ENCODE measurements at places on chromosomes 3 and 15.

DNA sequence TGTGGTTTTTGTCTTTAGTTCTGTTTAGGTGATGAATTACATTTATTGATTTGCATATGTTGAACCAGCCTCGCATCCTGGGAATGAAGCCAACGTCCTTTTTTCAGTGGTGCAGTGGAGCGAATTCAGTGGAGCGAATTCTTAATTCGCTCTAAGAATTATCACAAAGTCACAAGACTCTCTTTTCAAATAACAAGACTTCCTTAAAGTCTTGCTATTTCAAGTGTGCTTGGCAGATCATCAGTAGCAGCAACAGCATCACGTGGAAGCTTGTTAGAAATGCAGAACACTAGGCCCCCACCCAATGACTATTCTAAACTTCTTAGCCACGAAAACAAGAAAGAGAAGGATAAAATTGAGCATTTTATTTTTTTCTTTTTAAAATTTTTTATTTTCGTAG is 58.1 kb upstream of the CD200R1L start:
- DNase-seq, result no peak

- DNase-seq, result no peak
Observed at GRCh38 chr3:58647381-58648141, 19.0 kb downstream of the FAM3D start.

GRCh38 chr3:149489060-149489690 is 14.7 kb downstream of the TM4SF4 start:
- no peak for DNase-seq

GRCh38 chr3:157938154-157938779 is 168.0 kb downstream of the SHOX2 start:
- DNase-seq, result no peak

- no peak for DNase-seq
Observed at GRCh38 chr3:139326131-139326530, 17.7 kb upstream of the MRPS22 start.

- DNase-seq, result no peak
Observed at GRCh38 chr3:154015307-154015706, 105.9 kb upstream of the ARHGEF26 start.

DNA sequence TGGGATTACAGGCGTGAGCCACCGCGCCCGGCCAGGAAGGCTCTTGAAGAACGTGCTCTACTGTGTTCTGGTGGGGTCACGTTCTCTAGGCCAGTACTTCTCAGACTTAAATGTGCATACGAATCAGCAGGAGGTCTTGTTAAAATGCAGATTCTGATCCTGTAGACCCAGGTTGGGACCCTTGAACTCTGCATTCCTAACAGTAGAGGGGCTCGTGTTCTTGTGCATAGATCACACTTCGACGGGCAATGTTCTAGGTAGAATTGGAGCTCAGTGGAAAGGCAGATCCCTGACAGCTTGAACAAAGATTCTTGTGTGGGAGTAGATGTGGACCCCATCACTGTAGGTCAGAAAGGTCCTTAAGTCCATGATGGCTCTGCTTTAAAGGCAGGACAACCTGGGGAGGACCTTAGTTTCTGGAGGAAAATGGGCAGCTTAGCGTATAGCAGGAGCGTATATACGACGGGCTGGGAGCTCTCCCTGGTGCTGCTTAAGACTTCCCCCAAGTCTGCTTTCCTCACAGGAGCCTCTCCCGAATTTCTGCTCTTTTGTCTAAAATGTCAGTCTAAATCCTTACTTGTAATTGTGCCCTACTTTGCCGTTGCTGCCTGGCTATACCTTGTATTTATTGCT is 16.9 kb upstream of the FAM81A start:
- DNase-seq, result no peak

DNA sequence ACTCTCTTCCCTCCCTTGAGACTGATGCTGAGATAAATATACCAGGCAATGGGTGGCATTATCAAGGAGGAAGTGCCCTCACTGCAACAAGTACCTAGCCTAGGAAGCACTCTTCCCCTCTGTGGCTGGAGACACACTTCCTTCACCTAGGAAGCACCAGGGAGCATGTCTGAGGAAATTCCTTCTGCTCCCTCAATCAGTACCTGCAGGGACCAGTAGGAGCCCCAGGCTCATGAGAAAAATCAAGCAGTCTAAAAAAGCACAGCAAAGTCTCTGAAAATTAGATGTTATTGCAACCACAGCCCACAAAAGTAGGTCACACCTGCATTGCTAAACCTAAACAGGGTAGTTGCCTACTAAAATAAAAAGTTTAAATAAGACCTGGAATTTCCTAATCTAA is 78.2 kb upstream of the TRPM1 start:
- DNase-seq, result no peak

- peak; percentile 28 for DNase-seq
Observed at GRCh38 chr3:66464512-66464894, 36.3 kb downstream of the LRIG1 start.

DNA sequence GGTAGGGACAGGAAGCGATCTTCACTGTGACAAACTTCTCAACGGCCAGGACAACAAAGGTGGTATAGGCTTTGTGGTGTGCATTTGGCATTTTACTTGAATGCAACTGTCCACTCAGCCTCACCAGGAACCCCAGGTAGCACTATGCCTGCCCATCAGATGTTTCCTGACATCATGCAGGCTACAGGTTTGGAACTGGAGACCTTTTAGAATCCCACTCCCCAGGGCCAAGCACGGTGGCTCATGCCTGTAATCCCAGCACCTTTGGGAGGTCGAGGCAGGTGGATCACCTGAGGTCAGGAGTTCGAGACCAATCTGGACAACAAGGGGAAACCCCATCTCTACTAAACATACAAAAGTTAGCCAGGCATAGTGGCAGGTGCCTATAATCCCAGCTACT is 9.6 kb downstream of the STARD5 start:
- no peak for DNase-seq

- DNase-seq, result no peak
Observed at GRCh38 chr3:150527464-150528255, 18.6 kb downstream of the SERP1 start.

DNA sequence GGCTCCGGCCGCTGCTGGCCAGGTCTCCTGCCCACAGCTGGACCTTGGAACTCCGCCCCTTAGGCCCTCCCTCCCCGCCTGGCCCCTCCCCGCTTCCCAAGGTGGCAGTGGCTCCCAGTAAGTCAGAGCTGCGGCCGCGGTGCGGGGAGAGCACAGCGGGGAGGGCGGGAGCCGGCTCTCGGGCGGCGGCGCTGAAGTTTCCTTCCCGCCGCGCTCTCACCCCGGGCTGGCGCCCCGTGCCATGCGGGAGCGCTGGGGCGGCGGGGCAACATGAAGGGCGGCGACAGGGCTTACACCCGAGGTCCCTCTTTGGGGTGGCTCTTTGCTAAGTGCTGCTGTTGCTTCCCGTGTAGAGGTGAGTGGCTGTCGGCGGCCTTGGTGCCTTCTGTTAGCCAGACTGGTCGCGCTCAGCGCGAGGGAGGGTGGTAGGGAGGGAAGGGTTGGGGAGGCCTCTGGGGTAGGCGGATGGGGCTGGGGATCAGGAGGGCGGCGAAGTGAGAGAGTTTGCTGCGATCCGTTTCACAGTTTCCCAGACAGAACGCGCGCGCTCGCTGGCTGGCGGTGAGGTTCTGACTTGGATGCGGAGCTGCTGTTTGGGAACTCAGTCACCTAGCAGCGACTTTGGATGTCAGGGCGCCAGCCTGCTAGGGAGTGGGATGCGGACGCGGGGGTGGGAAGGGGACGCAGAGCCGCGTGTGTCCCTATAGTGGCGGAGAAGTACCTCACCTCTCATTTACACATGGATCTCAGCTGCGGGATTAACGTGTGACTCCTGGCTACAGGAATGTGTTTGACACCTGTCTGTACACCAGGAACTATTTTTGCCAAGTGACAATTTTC is 145.5 kb upstream of the UMPS start:
- peak; percentile 15 for DNase-seq

- peak; percentile 41 for DNase-seq
Observed at GRCh38 chr3:34351882-34352777, 553.7 kb downstream of the PDCD6IP start.

GRCh38 chr3:38561746-38562466 is 65.8 kb downstream of the EXOG start:
- DNase-seq, result no peak

- no peak for DNase-seq
Observed at GRCh38 chr15:55197362-55197705, 593 bp upstream of the RSL24D1 start.

GRCh38 chr15:100860829-100861510 is 18.7 kb upstream of the ALDH1A3 start:
- DNase-seq, result no peak

GRCh38 chr15:36742696-36743095 is 163.3 kb downstream of the CDIN1 start:
- no peak for DNase-seq

DNA sequence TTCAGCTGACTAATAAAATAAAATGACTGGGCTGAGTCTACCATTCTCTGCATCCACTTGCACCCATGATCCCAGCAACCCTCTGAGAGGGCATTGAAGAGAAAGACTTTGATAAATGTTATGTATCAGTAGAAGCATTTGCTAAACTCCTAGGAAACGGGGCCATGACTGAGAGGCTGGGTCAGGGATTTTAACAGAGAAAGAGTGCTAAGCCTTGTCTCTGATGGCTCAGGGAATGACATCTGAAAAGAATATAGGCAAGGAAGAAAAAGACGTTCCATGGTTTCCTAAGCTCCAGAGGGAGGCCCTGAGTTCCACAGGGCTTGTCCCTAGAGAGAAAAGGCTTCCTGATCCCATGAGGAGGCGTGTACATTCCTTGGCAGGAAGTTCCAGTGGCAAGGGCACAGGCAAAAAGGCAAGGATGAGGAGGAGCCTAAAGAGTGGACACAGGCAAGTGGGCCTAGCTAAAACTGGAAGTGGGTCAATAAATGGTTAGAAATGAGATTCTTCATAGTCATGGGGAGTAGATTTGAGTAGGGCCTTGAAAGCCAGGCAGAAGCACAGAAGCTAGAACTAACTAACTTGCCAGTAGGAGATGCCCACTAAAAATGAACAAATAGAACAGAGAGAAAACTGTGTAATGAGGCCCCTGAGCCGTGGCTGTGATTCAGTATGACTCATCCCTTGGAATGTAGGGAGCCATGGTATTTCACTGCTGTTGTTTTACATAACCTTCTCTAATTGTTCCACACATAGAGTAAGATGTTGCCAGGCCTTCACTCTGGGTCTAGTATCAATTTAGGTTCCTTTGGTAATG is 44.9 kb upstream of the MANF start:
- DNase-seq, result no peak

- peak; percentile 95 for DNase-seq
Observed at GRCh38 chr3:48564022-48564421, 441 bp upstream of the UCN2 start.

DNA sequence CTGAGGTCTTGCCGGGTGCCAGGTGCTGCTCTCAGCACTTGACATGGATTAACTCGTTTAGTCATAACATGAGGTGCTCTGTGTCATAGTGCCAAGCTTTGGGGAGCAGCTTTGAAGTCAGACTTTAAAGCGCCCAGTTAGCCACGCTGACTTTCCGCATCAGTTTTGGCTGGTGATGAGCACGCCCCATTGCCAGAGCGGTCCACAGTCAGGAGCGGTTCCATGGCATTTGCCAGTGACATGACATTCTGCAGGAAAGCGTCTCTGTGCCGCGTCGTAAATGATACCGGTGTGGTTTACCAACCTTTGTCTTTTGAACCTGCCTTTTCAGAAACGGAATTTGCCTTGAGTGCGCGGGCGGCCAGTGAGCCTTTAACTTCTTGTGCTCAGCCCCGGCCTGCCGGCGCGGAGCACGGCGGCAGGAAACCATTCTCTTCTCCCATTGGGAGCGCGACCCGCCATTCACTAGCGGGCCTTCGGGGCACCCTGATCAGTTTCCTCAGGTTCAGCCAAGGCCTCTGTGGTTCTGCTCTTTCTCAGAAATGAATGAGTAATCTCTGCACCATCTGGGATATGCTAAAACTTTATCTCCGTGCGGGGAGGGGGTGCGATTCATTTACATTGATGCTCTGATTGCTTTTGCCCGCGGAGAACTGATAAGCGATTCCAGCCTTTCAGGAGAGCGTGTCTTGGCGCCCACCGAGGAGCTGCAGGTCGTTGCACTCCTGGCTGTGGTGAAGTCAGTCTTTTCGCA is 1.7 kb upstream of the SLC2A2 start:
- DNase-seq, result no peak

GRCh38 chr3:22542311-22542710 is 660.8 kb upstream of the UBE2E2 start:
- no peak for DNase-seq

DNA sequence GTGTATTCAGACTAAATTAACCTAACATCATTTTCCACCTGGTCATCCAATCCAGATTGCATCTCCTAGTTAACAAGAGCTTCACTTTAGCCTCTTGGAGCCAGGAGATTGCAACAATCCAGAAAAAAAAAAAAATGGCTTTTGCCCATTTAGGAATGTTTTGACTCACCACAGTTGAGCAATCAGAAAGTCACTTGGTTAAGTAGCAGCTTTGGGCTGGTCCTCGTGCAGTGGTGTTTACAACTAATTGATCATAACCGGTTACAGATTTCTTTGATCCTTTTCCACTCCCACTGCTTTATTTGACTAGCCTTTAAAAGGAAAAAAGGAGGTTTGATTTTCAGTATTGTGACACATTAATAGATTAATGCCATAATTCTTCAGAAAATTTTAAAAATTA is 688.8 kb upstream of the CCDC54 start:
- DNase-seq, result no peak

- DNase-seq, result no peak
Observed at GRCh38 chr3:177529716-177530335, 332.5 kb upstream of the TBL1XR1 start.

DNA sequence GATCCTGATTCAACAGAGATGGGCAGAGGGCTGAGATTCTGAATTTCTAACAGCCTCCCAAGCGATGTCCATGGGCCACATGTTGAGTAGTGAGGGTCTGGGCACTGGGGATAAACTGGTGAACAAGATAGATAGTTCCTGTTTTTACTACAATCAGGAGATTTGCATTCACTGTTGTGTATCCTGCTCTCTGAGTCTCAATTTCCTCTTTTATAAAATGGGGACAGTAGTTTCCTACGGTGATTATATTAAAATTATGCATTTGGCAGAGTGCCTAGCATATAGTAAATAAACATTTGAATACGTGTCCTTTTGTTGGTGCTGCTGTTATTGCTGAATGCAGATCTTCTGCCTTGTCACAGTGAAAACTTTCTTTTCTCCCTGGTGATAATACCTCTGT is 102.5 kb downstream of the MYH15 start:
- DNase-seq, result peak; percentile 61

DNA sequence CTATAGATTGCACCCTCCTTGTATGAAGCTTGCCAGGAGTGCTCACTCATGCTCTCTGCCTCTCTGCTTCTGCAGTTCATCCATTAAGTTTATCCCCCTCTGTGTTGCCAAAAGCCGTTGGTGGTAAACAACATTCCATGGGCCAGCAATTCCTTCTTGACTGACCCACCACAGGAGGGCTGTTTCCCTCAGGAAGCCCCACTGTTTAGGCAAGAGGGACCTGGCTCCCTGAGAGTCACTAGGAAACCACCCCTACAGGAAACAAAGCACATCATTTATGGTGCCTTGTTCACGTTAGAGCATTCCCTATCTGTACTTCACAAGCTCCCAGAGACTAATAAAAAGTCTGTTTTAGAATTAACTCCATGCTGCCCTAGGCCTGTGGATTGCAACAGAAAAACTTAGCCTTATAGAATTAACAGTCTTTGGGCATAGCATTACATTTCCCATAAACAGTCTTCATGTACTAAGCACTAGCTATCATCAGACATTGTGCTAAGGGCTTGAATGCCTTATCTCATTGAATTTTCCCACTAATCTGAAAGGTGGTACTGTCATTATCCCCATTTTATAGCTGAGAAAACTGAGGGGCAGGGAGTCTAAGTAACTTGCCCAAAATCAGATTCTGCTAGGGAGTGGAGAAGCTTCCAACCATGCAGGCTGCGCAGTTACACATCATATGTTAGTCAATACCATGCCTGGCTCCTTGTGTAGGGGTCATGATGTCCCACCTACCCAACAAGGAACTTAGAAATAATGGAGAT is 149.9 kb downstream of the SHQ1 start:
- DNase-seq, result no peak
